Femur (tissue), 1 donor: ENCODE measurements at places on chromosomes 2 and 18.

GRCh38 chr2:31413862-31414550, 536 bp downstream of the XDH start:
- no peak for DNase-seq

- DNase-seq: no peak
Measured at GRCh38 chr2:152067823-152068222, 31.0 kb downstream of the CACNB4 start.

DNA sequence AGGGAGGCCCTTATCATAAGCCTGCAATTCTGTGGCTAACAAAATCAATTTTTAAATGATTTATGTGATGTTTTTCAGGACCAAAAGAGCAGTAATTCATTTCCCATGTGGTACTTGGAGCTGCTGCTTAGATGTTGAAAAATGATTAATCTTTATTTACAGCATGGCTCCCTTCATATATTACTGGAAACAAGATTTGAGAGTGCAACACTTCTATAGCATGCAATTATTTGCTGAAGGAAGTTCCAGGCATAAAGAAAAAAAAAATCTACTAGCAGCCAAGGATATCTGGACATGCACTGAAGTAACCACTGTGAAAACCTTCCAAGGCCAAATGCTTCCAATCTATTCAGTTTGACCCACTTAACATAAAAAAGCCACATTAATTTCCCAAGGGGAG, 186.3 kb downstream of the SLC8A1 start:
- no peak for DNase-seq

GRCh38 chr2:147273628-147274027, 571.2 kb upstream of the ACVR2A start:
- no peak for DNase-seq

DNA sequence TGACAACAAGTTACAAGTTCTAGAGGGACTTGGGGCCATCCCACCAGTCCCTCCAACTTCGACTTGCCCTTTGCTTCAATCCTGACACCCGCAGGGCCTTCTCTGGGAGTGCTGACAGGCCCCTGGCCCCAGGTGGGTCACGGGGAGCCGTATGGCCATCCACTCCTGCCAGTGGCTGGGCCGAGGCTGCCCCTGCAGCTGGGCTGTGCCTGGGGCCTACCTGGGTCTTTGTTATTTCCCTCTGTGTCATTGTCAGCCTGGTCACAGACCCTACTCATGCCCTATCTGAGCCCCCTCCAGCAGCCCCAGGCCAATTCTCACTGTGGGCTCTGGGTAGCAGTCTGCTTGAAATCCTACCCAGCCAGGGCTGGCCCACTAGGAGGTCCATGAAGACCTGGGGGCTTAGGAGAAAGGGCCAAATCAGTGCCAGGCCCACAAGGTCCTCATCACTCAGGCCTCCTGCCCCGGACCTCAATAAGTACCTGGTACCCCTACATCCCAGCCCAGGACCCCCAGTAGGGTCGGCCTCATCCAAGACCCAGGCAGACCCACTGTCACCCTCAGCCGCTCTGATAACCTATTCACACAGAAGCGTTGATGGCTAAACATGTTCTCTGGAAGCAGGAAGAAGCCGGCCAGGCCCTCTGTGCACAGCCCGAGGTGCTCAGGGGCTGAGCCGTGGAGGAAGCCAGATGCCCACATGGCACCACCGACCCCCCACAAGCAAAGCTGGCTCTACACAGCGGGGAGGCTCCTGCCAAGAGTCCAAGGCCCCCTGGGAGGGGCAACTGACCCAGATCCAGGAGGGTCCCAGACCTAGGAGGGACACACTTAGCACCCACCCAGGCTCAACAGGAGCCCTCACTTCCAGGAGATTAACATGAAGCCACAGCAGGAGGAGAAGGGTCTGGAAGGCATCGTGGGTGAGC, 57.7 kb downstream of the BIN1 start:
- peak; percentile 41 for DNase-seq

- no peak for DNase-seq
Measured at GRCh38 chr2:119248311-119248710, 24.7 kb downstream of the STEAP3 start.

DNA sequence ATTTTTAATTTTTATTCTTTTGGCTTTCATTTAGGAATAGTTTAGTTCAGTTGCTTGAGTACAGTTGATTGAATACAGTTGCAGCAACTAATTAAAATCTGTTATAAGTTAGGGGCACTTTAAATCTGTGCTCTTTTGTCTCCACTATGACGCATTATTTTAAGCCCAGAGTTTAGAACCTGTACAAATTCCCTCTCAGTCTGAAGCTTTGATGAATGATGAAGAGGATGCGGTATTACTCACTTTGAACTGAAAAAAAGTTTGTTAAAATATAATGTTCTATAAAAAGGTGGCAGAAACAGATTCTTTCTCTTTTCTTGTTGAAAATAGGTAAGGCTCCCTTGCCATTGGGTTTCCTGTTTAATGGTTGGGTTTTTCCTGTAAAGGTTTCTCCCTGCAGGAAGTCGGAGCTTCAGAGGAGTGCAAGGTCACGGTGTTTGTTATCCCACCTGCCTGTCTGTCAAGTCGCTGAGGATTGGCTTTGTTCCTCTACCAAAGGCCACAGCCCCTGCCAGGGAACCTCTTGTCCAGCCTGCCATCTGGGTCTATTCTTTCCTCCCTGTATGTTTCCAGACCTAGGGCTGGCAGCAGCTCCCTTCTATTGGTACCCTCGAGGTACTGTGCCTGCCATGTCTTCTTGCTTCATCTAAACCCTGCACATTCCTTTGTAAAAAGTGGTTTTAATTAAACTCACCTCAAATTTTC, 43.8 kb upstream of the FN1 start:
- no peak for DNase-seq

GRCh38 chr2:145068509-145068908, 548.6 kb upstream of the ZEB2 start:
- DNase-seq: no peak
